ENCODE measurements at places on chromosomes 5 and 9.

DNA sequence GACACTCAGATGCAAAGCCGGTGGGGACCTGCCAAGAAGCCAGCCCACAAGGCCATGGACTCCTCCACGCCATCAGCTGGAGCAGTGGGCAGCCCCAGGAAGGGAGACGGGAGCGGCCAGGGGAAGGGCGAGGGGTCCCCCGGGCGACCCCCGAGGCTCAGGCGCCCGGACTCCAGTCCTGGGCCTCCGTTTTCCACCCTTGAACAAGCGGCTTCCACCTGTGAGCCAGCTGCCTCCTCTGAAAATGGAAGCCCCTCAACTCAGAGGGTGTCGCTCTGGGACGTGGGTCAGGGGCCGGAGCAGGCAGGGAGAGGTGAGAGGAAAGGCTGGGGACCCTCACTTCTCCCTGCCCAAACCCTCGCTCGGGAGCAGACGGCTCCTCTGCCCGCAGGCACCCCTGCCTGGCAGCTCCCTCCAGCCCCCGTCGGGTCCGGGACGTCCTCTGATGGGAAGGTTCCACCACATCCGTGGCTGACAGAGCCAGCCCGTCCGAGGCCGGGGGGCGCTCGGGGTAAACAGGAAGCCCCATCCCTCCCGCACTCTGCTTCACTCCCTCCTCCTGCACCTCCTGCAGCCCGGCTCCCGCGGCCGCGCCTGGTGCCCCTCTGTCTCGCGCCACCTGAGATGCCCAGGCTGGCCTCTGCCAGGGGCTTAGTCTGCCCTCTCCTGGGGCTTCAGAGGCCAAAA, 3.7 kb upstream of the EGFL7 start:
- no peak for DNase-seq

DNA sequence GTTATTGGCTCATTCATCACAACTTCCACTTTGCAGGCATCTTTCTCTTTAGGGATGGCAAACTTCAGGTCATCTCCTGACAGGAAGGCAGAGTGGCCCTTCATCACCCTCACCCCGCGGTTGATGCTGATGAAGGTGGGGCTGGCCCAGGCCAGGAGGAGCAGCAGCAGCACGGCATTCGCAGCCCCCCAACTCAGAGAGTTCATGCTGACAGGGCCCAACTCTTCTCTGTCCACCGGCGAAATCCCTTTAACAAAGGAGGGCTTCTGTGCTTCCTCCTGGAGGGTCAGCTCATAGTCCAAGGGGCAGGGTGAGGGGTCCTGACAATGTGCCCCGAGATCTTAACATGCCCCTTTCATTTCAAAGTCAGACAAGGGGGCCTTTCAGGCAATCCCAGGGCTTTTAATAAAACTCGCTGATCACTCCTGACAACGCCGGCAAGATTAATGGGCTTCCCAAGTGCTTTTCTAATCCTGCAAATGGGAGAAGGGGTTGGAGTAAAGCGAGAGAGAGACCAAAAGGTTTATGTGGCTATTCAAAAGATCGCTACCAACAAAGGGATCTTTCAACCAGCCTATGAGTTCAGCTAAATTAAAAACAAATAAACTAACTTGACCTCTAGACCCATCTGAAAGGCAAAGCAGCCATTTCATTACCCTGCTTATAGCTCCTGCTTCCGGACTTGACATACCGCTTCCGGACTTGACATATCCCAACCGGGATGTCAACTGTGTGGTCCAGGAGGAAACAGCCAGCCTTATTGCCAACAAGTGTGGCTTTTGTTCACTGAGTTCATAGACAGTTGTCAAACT, 41.2 kb downstream of the FREM1 start:
- DNase-seq = no peak

GRCh38 chr9:99023831-99024230, 80.1 kb downstream of the COL15A1 start:
- no peak for DNase-seq

DNA sequence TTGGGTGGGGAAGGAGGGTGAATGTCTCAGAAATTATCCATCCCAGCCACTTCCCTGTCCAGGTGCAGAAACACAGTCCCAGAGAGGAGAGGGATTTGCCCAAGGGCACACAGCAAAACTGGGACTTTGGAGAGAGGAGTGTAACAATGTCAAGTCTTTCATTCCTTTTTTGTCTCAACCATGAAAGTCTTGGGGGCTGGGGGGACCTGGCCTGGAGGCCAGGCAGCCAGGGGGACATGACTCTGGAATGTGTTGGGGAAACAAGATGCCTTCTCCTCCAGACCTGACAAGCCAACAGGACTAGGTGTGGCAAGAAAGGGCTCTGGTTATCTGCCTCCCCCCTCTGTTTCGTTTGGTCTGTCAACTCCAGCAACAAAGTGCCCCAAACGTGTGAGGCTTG, 13.9 kb upstream of the HAND1 start:
- DNase-seq = peak; percentile 15

- DNase-seq = no peak
Measured at GRCh38 chr9:137228506-137228967, 1.2 kb downstream of the RNF224 start.

DNA sequence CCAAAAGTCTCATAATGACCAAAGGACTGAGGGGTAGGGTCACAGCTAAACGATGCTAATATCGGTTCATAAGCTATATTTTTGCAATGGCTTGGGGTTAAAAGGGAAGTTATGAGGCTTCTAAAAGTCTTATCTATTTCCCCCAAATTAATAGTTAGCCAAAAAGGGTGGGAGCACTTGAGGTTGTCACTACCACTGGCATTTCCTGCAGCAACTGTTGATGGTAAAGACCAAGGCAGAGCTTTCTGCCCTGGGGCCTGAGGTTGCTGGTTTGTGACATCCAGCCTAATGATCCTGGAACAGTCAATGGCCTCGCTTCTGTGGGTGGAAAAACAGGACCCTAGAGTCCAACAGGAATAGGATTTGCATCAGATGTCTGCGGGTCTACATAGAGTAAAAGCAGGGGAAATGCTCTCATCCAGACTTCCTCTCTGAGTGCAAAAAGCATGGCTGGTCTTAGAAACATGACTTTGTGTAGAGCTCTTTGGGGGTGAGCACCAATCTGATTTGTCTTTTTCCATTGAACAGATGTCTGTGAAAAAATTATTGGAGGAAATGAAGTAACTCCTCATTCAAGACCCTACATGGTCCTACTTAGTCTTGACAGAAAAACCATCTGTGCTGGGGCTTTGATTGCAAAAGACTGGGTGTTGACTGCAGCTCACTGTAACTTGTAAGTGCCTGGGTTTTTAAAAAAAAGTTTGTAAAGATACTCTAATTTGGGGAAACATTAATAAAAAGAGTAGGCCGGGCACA, 2.7 kb downstream of the GZMA start:
- DNase-seq = no peak

DNA sequence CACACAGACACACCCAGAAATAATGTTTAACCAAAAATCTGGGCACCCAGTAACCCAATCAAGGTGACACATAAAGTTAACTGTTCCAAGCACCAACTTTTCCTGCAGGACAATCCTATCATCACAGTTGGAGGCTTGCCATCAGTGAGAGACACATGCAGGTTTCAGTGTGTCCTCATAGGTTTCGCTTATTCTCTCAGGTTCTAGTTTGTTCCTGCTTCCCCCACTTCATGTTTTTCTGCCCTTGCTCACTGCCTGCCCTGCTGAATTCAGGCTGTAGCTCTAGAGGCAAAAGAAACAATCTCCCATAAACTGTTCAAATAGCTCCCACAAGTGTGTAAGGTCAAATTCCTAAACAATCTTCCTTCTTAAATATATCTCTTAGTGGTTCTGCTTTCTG, 20.0 kb upstream of the SHISAL2B start:
- DNase-seq = no peak

DNA sequence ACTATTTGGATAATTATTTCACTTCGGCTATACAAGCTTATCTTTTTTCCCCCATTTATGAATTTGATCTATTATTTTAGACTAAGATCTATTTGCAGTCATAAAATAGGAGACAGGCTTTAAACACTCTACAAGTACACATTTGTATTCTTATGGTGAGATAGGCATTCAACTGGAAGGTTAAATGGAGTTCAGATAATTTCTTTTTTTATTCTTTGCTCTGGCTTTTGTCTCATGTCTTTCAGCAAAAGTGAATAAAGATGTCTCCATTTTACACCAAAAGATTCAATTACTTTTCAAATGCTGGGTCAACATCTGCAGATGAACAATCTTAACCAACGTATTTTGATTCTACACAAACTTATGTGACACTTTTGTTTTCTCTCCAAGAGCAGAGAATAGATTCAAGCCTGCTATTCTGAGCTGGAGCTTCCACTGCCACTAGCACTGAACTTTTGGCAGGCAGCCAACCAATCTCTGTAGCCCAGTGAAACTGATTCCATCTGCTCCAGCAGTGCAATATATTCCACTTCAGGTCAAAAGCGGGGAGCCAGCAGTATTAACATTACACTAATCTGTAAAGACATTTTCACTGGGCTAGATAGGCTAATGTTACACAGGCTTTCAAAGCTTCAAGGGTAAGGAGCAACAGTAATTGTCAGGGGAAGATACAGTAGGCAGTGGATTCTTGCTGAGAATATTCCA, 452.0 kb upstream of the ZNF608 start:
- DNase-seq = peak; percentile 91

DNA sequence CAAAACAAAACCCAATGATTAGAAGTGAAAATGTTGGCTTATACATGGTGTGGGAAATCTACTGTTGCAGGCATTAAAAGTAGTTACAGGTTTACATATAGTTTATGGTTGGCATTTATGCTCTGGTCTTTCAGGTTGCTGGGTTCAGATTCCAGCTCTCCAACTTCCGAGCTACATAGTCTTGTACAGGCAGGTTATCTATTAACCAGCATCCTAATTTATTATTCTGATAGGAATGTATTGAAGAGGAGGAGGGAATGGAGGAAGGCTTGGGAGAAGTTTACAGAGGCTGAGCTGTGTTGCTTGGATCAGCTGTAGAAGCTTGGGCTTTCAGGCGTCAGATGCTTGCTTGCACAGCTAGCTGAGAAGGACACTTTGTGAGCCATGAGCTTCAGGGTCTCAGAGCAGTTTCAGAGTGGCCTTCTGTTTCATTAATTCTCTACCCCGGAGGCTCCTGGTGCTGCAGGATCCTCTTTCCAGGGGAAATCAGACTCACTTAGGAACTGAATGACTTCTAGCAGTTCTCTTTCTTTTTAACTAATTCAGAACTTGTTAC, 11.7 kb upstream of the ERBIN start:
- DNase-seq = no peak

DNA sequence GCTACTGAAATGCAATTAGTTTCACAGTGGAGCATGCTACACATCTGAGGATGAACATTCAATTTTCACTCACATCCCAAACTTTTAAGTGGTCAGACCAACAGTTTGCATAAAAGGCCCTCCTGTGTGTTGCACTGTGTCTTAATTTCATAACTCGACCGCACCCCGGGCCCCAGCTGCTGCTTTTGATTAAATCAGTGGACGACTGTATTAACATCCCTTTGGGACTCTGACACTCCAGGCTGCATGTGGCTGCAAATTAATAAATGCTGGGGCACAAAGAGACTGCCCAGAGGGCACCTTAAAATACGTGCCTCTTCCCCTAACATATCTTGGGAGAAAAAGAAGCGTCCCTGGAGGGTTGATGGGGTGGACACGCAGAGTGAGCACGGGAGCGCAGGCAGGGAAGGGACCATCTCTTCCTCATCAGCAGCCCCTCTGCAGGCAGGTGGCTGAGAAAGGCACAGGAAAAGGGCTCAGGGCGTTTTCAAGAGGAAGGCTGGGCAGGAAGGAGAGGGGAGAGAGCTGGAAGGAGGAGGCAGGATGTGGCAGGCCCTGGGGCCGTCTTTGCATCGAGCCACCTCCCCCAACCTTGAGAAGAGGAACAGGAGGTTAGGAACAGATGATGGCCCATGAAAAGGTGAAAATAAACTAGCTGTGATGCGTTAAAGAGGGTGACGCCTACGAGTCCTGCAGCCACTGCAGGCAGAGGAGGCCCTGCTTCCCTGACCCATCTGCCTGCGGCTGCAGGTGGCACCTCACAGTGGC, 18.6 kb downstream of the MED10 start:
- DNase-seq = no peak

GRCh38 chr5:139341187-139341688, 416 bp upstream of the PAIP2 start:
- no peak for DNase-seq

DNA sequence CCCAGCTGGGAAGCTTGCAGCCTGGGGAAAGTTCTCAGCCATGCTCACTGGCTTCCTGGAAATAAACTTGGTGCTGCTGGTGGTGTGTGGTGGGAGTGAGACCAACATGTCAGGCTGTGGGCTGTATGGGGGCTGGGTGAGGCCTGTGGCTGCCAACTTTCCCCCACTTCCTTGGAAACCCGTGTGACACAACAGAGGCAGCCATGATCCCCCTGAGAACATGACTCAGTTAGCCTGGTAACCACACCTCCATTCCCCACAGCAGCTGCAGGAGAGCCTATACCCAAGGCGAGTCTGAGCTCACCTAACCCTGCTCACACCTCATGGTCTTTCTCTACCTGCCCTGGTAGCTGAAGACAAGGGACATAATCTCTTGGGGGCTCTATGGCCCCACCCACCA, 72.7 kb upstream of the RGMB start:
- no peak for DNase-seq

- DNase-seq = no peak
Measured at GRCh38 chr5:128613128-128613527, 75.1 kb upstream of the FBN2 start.

Data from sigmoid colon (tissue), 7 donors.